ENCODE measurements at places on chromosomes 1 and 21.

- no peak for DNase-seq
Observed at GRCh38 chr1:115842948-115843347, 2.0 kb upstream of the NHLH2 start.

GRCh38 chr1:17439250-17440073, at the start of gene RCC2:
Gene RCC2 (minus strand): TSS chr1:17439677. CDS start chr1:17438514, 1,163 bp downstream.
- DNase-seq: peak; percentile 89

DNA sequence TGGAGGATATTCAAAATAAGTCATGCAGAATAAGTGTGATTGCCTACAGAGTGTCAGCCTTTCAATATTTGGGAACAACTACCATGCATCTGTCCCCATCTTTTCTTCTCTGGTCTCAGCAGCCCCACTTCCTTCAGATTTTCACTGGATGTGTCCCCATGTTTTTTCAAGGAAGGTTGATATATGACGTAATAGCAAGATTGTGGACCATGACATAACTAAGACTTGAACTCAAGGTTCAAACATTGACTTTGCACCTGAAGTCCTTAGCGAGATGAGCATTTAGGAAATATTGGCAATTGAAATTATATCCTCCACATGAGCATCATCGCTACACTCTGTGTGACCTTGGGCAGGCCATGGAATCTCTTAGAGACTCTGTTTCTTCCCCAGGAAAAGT, 5.8 kb downstream of the NAV1 start:
- DNase-seq: no peak

DNA sequence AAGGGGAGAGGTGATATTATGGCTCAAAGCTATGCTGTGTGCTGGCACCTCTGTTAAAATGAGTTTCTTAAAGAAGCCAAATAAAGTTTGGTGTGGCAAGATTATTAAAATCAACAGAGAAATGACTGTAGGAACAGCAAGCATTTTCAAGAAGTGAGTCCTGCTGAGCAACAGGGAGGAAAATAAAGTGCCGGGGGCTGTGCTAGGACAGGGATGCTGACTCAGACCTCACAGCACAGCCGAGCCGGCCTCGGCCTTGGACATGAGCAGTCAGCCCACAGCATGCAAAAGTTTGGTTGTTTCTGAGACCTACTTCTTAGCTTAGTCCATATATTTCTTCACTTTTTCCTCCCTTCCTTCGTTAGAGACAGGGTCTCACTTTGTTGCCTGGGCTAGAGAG, 19.2 kb downstream of the CNIH3 start:
- no peak for DNase-seq

DNA sequence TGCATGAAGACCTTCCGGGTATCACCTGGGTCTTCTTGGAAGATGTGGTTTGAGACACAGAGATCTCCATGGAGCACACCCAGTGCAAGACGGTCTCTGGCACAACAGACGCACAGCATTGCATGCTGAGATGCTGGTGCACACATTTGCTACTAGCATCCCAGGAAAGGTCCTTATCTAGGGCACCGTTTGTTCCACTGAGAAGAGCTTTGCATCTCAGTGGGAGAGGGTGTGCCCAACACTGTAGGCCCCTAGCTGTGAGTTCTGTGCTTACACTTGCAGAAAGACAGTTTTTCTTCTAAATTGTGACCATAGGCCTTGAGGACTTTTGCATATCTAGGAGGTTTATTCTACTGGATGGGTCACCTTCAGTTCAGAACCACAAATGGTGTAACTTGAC, 554.1 kb downstream of the MATN1 start:
- no peak for DNase-seq

- DNase-seq: peak; percentile 80
Observed at GRCh38 chr1:28927648-28928313, 13.4 kb downstream of the EPB41 start.

DNA sequence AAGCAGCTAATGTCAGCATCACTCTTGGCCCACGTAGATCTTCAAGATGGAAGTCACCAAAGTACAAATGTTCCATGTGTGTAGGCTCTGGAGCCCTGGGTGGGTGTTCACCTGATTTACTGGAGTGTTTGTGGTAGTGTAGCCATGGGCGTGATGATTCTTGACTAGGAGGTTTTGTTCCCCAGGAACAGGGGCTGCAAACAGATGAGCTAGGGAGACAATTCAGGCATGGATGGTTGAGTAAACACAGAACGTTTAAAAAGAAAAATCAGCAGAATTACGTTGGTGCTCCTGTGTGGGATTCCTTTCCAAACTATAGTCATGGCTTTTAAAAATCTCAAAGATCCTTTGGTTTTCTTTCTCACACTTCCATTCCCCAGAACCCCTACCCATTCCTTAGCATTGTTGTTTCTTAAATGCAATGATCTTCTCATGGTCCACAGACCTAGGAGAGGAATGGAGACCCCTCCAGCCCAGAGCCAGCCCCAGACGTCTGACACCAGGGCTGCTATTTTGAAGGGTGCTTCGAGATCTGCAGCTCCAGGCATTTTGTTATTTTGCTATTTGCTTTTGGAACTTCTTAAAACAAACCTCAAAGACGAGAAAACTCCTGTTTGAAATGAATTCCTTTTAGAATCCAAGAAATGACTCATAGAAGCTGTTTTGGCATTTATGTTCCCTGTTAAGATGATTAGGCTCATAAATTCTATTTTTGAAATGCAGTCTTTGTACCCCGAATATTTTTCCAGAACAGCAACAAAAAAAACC, 115.1 kb downstream of the ETS2 start:
- DNase-seq: no peak

DNA sequence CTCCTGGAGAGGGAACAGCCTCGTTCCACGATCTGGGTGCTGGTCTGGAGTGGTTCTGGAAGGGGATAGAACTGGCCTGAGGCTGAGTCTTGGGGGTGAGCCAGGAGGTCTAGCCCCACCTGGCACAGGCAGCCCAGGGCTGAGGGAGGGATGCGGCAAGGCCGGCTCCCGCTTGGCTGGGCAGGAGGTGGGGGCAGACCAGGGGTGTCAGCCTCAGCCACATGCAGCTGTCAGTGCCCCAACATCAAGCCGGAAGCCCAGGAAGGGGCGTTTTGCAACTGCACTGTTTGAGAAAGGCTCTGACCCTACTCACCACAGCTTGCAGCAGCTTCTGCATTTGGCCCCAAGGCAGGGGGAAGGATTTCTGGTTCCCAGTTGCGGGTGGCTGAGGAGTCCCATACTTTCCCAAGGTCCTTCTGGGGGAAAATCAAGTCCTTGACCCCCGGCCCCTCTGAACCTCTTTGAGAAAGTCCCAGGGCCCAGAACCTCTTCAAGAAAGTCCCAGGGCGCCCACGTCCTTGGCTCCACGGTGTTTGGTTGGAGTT, 2.0 kb downstream of the EFHD2 start:
- peak; percentile 77 for DNase-seq

DNA sequence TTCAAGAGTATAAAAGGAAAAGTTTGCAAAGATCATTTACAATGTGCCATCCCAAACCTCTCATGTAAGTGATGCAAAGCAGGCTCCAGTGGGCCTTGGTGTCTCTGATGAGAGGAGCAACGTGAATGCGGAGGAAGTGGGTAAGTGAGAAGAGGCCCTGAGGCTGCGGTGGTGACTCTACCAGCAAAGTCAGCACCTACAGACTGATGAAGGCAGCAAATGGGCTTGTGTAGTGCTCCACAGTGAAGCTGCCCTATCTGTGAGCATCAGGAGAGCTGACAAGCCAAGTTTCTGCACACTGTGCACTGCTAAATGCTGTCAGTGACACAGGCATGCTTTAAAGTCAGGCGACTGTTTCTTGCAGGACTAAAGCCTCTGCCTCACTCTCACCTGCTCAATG, 15.6 kb upstream of the RAP1A start:
- DNase-seq: peak; percentile 77

GRCh38 chr1:67889466-67889865, 56.2 kb upstream of the GNG12 start:
- no peak for DNase-seq

GRCh38 chr21:14987370-14988170, 77.2 kb downstream of the NRIP1 start:
- no peak for DNase-seq

- DNase-seq: no peak
Observed at GRCh38 chr1:8154621-8155052, 128.5 kb upstream of the ERRFI1 start.

DNA sequence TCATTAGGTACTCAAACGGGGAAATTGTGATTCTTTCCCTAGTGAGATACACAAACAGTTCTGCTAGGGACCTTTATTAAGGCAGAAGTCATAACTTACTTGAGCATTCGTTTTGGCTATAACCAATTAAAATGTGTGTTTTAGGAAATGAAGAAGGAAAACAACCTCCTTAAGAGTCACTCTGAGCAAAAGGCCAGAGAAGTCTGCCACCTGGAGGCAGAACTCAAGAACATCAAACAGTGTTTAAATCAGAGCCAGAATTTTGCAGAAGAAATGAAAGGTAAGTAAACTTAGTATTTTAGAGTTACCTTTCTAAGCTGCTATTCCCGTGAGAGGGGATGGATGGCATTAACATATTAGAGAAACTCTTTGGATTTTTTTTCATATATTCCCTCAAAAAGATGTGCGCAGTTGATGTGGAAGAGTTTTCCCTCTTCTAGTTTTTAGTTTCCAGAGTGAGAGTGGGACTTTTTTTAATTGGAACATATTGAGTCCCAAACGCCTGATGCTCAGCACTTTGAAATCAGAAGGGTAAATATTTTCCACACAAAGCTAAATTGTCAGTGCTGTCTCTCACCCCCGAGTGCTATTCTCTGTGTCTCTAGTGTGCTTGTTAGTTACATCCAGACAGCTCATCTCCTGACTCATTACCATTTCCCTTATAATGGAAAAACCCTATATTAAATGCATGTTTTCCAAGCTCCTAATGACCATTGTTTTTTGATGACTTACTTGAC, 34.9 kb downstream of the CENPF start:
- peak; percentile 42 for DNase-seq

DNA sequence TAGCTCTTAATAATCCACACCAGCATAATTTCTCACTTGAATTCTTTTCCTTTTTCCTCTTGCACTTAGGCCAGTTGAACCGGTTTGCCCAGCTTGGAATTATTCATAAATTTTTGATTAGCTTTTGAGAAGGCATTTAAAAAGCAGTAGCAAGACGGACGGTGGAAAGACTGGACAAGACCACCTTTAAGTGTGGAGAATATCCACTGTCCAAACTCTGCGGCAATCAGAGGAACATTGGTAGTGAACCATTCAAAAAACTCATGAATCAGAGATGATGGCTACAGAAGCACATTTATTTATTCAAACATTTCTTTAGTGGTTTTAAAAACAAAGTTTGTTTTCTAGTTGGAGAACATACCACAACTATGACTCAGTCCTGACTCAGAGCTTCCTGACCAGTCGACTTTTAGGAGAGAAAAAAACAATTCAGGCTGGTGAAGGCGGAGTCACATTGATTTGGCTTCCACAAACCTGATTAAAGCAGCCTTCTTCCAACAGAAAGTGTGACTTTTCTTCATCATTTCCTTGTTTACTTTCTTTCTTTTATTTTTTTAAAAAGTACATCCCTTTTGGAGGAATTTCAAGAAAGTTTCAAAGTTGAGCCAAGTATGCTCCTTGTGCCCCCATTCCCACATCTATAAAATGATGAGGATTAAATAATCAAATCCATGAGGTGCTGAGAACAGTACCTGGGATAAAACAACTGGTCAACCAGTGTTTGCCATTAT, 128.8 kb downstream of the ADSS2 start:
- DNase-seq: no peak
